ENCODE measurements at places on chromosomes 4 and X.

DNA sequence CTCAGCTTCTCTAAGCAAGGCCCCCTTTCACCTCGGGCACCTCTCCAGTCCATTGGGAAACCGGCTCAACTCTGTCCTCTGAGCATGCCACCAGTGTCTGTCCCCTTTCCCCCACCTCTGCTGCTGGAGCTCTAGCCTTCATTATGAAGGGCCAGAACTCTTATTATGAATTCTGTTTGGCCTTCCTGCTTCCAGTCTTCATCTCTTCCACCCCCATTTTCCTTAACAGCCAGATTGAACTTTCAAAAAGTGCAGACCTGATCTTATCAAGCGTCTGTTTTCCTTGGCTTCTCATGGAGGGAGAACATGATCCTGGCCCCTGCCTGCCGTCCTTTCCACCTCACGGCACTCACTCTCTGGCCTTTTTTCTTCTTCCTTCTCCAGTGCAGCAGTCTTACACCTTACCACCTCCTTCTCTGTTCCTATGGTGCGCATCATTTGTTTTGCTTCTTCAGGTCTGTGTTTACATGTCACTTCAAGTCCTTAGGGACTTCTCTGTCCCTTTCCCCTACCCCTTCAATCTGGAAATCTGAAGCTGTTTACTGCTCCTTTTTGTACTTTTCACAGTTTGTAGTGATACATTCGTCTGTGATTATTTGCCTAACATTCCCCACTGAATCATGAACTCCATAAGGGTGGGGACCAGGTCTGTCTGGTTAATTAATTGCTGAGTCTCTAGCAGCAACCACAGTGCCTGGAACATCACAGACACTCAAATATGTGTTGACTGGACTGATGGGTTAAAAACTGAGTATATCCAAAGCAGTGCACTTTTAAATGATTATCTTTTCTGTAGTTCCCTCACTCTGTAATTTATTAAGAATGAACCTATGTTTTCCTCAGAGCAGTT lies 55.8 kb downstream of the FNIP2 start:
- no peak for DNase-seq

GRCh38 chr4:1903035-1903434 lies 31.8 kb downstream of the NSD2 start:
- DNase-seq: no peak

- DNase-seq: no peak
Observed at GRCh38 chrX:27598312-27598711, 8.2 kb downstream of the DCAF8L2 start.

DNA sequence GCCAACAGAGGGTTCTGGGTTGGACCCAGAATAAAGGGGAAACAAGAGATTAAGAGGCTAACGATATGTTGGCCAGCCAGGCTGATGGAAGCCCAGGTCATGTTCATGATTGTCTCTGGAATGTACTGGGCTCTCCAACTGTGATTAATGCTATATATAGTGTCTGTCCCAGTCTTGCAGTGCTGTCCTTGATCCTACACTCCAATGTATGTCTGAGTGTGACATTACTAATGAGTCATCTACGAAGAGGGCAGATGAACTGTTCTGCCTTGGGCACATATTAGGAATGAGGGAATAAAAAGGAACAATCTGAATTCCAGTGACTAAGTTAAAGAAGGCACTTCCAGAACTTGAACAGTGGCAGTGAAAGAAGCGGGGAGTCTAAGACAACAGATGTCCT lies 142.1 kb downstream of the PDGFRA start:
- DNase-seq: no peak

GRCh38 chrX:70485466-70485865 lies 40.8 kb downstream of the DLG3 start:
- no peak for DNase-seq
